ENCODE measurements at places on chromosomes 7 and 10.

GRCh38 chr10:82319562-82319961 is 444.6 kb downstream of the NRG3 start:
- no peak for DNase-seq

- no peak for DNase-seq
Observed at GRCh38 chr7:46539892-46540483, 618.9 kb upstream of the IGFBP3 start.

DNA sequence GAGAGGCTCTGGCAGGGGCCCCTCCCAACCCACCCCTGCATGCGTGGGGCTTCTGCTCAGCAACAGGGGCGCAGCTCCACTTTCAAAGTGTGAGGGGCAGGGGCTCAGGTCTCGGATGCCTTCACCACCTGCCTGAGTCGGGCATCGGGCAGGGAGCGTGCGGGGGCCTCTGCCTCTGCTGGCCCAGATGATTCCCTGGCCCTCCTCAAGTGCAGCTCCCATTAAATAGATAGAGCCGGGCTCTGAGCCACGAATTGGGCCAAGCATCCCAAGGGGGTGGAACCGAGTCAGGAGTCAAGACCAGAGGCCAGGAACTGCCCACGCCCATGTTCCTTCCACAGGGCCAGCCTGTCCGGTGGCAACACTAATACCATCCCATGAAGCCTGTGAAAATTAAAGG is 108.9 kb upstream of the FAM20C start:
- DNase-seq, result no peak

GRCh38 chr7:82110146-82110840 is 333.3 kb downstream of the CACNA2D1 start:
- DNase-seq, result no peak

DNA sequence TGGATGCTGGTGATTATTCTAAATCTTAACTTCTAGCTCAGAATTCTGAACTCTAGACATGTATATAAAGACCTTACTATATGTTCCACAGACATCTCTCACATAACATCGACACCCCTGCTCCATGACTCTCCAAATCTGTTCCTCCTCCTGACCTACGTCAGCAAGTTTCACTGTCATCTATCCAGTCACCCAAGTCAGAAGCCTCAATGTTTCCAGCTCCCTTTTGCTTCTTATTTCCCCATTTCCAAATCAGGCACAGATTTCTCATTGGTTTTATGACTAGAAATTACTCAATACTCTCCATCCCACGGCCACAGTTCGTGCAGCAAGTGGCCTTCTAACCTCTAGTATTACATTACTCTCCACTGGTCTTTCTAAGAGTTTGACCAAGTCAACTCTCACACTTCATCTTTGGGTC is 28.5 kb downstream of the EPC1 start:
- no peak for DNase-seq

DNA sequence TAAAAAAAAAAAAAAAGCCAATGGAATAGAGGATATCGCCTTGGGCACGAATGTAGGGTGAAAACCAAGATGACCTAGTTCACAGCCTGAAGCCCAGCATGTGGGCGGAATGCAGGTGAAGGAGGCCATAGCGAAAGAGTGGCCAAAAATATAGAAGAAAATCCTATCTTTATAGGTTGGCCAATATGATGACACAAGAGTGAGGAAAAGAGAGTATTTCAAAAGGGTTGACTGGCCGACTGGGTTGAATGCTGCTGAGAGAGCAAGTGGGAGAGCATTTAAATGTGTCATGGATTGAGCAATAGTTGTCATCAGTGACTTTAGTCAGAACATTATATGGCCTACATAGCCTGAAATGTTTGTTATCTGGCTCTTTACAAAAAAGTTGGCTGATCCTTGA is 17.2 kb upstream of the GLI3 start:
- DNase-seq, result no peak

DNA sequence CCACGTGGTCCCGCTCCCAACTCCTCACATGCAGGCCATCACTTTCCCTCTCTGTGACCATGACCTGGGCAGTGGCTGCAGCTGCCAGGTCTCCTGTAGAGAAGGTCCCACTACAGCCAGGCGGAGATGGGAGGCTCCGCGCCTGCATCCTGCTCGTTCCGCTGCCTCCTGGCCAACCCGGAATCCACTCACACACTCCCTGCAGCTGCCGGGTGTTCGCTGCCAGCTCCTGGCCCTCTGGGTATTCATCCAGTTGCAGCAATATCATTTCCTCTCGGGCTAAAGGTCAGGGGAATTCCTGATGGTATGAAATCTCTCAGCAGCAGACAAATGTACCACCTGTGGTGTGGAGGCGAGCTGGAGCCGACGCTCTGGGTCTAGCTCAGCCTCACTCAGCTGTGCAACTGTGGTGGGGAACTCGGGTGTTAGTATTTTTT is 65.7 kb downstream of the TLL2 start:
- no peak for DNase-seq

- DNase-seq, result no peak
Observed at GRCh38 chr10:113604572-113604971, 51.7 kb downstream of the HABP2 start.

GRCh38 chr10:86325158-86325557 is 41.4 kb downstream of the GRID1 start:
- no peak for DNase-seq

GRCh38 chr10:3018247-3018646 is 49.1 kb upstream of the PFKP start:
- DNase-seq, result no peak

- no peak for DNase-seq
Observed at GRCh38 chr10:124125305-124126116, 32.1 kb upstream of the CHST15 start.

DNA sequence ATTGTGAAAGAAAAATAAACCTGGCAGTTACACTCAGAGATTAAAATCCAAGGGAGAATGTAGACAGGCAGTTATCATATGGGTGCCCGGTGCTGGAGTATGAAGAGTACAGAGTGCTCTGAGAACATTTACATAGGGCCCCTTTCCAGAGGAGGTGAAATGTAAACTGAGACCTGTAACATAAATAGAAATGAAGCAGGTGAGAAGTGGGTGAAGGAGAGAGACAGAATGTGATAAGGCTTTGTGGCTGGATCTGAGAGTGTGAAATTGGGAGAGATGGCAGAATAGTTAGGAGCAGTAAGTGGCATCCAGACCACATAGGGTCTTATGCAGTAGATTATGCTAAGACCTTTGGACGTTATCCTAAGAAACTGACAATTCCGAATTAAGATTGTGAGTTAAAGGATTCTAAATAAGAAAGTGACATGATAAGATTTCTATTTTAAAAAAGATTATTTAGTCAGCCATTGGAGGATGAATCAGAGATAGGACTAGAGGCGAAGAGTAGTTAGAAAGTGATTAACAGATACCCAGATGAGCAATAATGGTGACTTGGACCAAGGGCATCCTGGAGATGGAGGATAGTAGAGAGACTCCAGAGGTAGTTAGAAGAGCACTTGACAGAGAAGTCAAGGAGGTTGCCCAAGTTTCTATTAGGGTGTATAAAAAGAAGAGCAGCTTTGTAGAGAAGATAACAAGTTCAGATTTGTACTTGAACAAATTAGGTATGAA is 36.7 kb downstream of the DNAH11 start:
- no peak for DNase-seq

DNA sequence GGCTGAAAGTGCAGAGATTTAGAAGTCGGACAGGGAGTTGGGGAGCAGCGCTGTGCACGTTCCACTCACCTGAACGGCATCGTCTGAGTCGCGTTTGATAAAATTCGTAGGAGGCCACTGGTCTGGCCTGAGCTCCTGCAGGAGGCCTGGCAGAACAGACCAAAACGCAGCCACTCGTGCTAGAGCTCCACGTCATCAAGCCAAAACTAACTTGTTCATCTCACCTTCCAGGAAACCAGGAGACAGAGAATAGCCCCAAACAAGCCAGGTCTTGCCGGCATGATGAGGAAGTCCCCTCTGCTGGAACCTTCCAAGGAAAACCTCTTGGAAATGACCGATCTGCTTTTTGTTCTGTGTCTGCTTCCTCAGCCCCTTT is 43.4 kb upstream of the DNAJB6 start:
- no peak for DNase-seq

GRCh38 chr10:125157505-125157904 is 2.9 kb downstream of the CTBP2 start:
- no peak for DNase-seq

DNA sequence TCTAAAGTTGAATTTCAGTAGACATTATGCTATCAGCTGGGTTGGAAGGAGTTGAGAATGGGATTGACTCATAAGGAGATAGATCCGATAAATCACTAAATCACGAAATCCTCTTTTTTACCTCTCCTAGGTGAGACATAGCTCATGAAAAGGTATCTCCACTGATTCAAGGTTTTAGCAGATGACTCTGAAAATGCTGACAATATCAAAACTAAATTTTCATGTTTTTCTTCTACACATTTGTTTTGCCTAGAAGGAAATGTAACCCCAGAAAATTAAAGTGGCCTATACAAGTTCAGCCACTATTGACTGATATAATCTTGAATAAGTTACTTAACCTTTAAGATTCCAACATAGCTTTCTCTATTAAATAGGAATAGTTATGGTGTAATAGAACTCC is 82.2 kb upstream of the VWDE start:
- no peak for DNase-seq

GRCh38 chr10:86929468-86930380 is 27.7 kb downstream of the MMRN2 start:
- no peak for DNase-seq

DNA sequence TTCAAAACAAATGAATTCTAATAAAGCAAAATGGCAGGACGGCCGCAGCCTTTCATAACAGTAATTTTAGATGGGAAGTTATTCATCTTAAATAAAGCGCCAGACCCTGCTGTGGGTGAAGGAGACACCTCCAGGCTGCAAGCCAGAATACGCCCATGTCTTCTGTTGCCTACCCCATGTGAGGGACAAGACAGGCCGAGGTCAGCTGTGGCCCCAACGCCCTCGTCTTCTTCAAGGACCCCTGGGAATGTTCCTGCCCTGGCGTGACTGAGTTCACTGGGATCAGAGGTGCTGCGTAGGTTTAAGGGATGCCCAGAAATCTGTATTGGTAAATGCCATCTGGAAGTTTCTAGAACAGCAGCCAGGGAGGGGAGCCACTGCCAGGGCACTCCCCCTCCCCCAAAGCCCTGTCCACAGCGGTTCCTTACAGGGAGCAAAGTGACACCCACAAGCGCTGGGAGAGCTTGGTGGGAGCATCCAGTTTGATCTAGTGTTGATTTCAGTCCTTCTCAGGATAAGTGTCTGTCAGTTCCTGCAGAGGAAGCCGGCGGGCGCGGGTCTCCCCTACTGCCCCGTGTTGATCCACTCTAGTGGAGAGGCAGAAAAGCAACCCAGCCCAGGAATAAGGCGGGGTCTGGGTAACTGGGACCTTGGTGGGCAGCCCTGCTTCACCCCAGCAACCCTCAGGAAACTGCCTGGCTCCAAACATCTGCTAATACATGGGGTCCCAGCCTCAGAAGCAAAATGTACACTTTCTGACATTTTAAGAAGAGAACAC is 20.6 kb downstream of the PAPOLB start:
- DNase-seq, result no peak

GRCh38 chr10:18647151-18647550 is 4.2 kb downstream of the NSUN6 start:
- DNase-seq, result no peak

GRCh38 chr10:12337453-12338372 is 11.6 kb upstream of the CAMK1D start:
- DNase-seq, result no peak

DNA sequence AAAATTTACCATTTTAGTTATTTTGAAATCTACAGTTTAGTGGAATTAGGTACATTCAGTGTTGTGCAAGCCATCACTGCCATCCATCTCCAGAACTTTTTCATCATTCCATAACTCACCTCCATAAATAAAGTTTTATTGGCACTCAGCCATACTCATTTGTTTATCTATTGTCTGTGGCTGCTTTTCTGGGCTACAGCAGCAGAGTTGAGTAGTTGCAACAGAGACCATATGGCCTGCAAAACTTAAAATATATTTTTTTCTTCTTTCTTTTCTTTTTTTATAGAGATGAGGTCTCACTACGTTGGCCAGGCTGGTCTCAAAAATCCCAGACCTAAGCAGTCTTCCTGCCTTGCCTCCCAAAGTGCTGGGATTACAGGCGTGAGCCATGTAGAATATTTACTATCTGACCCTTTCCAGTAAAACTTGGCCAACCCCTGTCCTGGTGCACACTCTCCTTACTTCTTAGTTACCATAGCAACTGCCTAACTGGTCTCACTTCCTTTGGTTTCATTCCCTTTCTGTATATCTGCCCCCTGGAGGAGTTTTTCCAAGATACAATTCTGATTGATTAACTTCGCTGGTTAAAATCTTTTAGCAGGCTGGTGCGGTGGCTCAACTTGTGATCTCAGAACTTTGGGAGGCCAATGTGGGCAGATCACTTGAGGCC is 133.2 kb downstream of the CUX1 start:
- DNase-seq, result no peak

DNA sequence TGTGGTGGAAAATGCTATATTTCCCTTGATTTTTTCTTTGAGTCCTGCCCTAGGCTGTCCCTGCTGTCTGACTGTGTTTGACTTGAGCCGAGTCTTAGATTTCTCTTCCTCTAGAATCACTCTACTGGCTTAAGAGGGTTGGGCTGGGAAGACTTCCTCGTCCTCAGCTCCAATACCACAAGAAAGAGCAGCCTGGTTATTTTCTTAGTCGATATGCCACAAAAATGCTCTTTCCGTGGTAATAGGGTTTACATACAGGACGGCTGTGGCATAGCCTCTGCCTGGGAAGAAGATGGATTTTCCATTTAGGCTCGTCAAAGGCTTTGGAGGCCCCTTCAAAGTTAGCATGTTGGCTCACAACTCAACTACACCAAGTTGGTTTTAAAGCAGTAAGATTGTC is 212.0 kb upstream of the IGFBP3 start:
- DNase-seq, result no peak

DNA sequence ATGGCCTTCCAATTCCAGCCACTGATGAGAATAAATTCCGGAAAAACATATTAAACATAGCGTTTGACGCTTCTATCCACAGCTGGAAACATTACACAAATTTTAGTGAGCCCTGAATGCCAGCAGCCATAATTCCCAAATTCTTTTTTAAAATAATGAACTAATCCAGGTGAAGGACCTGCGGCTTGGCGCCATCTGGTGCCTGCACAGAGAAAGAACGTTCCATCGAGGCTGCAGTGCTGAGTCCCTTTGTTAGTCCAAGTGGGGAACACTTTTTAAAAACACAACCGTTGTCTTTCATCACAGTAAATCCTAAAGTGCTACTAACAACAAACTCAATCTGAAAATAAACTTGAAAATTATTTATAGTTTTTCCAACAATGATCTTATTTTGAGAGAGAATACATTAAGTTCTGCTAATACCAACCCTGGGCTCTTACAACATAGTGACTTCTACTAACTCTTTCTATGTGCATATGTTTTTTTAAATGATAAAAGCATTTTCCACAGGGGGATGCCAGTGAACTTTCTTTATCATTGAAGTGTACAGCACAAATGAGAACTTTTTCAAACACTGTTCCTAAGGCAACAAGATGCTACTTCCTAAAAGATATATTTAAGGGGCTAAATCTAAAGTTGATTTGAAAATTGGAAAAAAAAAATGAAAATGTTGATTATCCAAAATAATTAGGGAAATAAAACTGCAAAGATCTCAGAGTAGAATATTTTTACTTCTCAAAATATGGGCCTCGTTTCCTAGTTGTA is 166.9 kb upstream of the RNF32 start:
- no peak for DNase-seq

All from cortex of kidney (tissue), 1 donor.